Sigmoid colon (tissue), 7 donors: ENCODE measurements at places on chromosomes 3 and 15. TPM values are rescaled to one million over a fixed set of nuclear protein-coding genes. Genes with fewer than 3 reads are reported as not detected.

LRRC2 gene
- total RNA-seq = 11.1 TPM

ERC2 gene
- total RNA-seq = 0.83 TPM

C2CD4A gene
- total RNA-seq = 0.27 TPM

EPHA6 gene
- total RNA-seq = 49.7 TPM

GOLGA6L4 gene
- total RNA-seq = 5.0 TPM

GOLGA8M gene
- total RNA-seq = 0.27 TPM

KBTBD12 gene
- 5.9 TPM for total RNA-seq

STRIT1 gene
- not detected for total RNA-seq

DNAJC17 gene
- 25.8 TPM for total RNA-seq

CISH gene
- 2.1 TPM for total RNA-seq

ANKRD34C gene
- total RNA-seq = not detected

SLC51B gene
- not detected for total RNA-seq

GRK7 gene
- not detected for total RNA-seq
